ENCODE measurements at places on chromosomes 2 and 18.
A peak's percentile ranks its signal among the peaks of the same experiment; 100 is the strongest.

- DNase-seq, result no peak
Observed at GRCh38 chr2:121667618-121668017, 18.4 kb upstream of the CLASP1 start.

GRCh38 chr2:48066000-48066399 lies 159.7 kb upstream of the FBXO11 start:
- no peak for DNase-seq

- no peak for DNase-seq
Observed at GRCh38 chr2:226687641-226688253, 111.9 kb downstream of the IRS1 start.

- DNase-seq, result no peak
Observed at GRCh38 chr2:39693245-39693644, 27.5 kb downstream of the TMEM178A start.

- no peak for DNase-seq
Observed at GRCh38 chr2:71832844-71833243, 314.8 kb downstream of the CYP26B1 start.

DNA sequence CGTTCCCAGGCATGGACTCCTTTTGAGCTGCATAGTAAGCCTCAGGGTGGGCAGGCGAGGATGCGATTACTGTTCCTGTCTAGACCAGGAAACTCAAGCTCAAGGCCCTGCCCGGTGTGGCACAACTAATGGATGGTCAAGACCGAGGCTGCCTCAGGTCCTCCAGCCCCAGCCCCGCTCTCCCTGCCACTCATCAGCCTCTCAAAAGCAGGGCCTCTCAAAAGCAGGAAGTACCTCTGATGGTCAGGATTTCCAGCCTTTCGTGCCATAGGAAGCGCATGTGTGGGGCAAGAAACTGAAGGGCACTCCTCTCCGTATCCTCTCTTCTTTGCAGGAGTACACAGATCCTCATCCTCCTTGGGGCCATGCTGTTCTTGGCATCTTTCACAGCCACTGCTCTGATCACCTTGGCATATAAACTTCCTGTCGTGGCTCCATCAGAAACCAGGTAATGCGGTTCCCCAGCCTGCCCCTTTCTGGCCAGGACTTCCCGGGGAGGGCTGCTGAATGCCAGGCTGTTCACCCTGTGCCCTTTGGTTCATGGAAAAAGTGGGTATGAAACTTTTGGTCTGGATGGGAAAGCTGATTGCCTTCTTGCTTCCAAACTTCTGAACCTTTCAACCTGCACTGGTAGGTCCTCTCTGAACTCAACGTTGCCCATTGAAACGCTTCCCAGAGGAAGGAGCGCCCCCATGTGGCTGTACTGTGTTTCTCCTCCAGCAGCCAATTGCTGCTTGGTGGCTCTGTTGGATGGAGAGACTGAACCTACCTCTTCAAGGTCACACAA lies 82.8 kb upstream of the SEC11C start:
- DNase-seq, result peak; percentile 52

- DNase-seq, result no peak
Observed at GRCh38 chr2:103789381-103790095, 1027.7 kb downstream of the TMEM182 start.

DNA sequence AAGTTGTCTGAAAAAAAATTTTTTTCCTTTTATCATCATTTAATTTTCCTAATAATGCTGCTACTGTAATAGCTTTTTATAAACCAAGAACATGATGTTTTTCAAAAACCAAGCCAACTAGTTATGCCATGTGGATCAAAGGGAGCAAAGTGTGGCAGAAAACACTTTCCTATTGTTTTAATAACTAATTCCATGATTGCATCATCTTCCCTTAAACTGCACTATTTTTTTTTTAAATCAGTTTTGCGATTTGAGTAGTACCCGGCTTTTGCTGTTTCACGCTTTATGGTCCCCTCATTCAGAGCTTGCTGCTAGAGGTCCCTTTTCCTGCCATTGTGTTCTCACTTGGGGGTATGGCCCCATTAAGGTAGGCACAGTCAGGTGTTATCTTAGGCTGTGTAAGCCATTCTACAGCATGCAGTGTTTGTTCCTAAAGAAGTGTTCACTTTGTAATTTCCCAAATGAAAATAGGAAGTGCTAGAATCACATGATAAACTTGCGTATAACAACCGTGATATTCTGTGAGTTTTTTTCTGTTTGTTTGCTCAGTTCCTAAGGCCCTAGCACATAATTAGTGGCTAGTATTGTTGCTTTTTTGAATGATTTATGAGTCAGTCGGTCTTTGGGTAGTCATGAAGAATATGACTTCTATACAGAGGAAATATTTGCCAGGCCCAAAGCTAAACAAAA lies 225.8 kb downstream of the PTGR3 start:
- DNase-seq, result no peak

GRCh38 chr2:235008584-235009044 lies 56.8 kb downstream of the SH3BP4 start:
- DNase-seq, result no peak

- DNase-seq, result no peak
Observed at GRCh38 chr18:75249672-75250470, 39.3 kb downstream of the TSHZ1 start.

GRCh38 chr2:72431737-72432136 lies 284.1 kb upstream of the CYP26B1 start:
- DNase-seq, result no peak

DNA sequence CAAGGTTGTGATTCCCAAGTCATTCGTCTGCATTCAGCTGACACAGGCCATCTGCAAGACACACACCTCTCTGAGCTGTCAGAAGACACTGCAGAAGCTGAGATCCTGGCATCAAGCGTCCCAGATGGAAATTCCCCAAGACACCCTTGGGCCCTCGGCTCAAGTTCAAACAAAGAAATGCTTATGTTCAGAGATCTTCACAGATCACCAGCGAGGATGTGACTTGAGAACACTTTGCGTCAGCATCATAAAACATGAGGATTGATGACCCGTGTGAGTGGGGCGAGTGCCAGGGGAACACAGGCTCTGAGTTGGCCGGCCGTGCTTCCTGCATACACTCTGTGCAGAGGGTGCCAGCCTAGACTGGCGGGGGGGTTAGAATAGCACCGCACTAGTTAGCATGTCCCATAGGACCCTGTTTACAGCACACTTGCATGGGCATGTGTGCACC lies 36.8 kb downstream of the KCNIP3 start:
- no peak for DNase-seq

- DNase-seq, result no peak
Observed at GRCh38 chr18:28110924-28111323, 66.0 kb downstream of the CDH2 start.

DNA sequence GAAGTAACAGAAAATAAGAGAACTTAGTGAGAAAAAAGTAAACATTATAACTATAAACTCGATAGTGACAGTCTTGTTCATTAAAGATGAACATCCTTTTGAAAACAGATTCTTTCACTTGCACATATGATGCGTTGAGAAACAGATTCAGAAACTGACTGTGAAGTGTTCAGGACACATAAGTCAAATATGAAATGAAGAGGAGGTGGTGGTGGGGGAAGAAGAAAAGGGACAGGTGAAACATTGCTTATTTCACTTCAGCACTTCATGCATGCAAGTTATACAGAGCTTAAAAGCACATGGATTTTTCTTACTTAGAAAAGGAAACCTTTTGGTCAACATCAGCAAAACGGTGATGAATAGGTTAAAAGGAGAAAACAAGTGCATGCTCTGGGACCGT lies 42.5 kb downstream of the STAT4 start:
- DNase-seq, result no peak

DNA sequence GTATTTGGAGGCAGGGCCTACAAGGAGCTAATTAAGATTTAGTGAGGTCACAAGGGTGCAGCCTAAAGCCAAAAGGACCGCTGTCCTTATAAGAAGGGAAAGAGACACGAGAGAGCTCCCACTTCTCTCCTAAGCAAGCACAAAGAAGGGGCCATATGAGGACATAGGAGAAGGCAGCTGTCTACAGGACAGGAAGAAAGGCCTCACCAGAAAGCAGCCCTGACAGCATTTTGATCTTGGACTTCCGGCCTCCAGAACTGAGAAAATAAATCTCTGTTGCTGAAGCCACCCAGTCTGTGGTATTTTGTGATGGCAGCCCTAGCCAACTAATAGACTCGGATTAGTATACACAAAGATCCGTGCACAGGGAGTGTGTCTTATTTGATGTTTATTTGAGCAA lies 139.7 kb downstream of the B3GNT2 start:
- DNase-seq, result no peak

DNA sequence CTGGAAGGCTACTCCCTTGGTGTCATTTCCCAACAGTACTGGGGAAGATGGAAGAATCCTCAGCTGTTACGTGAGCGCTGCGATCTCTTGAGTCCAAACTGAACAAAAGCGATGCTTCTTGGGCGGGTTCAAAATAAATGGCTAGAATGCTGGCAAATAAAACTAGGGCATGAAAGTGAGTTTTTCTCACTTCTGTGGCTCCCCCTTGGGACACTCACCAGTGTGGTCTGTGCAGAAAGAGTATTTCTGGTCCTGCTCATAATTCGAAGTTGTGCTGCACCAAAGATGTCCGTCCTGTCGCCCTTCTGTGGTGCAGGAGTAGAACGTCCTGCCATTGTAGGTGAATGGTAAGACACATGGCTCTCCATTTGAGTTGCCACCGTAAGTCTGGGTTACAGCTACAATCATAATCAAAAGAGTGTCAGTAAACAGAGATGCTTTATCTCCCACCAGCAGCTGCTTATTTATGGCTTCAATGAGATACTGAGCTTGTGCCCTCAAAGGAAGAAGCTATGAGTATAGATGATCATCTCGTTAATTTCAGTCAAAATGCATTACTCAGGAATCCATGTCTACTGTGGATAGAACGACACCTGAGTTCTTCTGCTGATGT lies 11.8 kb downstream of the FN1 start:
- no peak for DNase-seq

GRCh38 chr2:108535357-108535631 lies 1.0 kb downstream of the LIMS1 start:
- DNase-seq, result no peak

DNA sequence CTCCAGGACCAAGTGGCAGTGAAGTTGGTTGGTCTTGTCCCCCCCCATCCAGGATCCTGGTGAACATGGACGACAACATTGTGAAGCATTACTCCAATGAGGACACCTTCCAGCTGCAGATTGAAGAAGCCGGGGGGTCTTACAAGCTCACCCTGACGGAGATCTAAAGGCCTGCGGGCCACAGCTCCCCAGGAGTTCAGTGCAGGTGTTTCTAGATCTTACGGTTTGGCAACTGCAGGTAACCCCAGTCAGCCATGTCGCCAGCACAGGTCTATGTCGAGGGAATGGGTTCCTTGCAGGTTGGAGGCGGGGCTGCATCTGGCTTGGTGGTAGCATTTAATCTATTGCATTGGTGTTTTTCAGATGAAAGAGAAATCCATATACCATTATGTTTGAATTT lies 42.8 kb upstream of the KLF11 start:
- DNase-seq, result no peak

DNA sequence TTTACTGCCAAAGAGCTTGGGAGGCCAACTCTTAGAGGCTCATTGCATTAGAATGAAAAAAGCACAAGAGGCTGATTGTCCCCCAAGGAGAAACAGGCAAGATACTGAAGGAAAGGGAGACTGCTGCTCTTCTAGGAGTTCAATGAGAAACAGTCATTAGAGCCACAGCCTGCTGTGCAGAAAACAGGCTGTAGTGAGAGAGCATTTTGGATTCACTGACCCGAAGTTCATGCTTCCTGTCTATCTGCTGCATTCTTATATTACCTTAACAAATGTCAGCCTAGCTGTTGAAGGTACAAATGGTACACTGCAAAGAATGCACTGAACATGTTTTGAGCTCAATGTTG lies 423.3 kb downstream of the SETBP1 start:
- DNase-seq, result no peak

DNA sequence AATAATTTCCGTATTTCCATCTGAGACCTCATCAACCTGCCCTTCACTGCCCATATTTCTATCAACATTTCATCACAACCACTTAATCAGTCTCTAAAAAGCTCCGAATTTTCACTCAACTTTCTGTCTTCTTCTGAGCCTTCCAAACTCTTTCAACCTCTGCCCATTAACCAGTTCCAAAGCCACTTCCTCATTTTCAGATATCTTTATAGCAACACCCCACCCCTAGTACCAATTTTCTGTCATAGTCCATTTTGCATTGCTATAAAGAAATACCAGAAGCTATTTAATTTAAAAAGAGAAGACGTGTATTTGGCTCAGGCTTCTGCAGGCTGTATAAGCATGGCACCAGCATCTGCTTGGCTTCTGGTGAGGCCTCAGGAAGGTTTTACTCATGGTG lies 107.0 kb downstream of the PTGR3 start:
- DNase-seq, result no peak

GRCh38 chr18:13382954-13383827 lies 164.6 kb downstream of the LDLRAD4 start:
- peak; percentile 47 for DNase-seq

- no peak for DNase-seq
Observed at GRCh38 chr18:56021136-56021808, 433.3 kb upstream of the TCF4 start.

- DNase-seq, result no peak
Observed at GRCh38 chr2:149733936-149734685, 146.5 kb upstream of the MMADHC start.

- no peak for DNase-seq
Observed at GRCh38 chr2:150595803-150596470, 108.5 kb upstream of the RND3 start.

DNA sequence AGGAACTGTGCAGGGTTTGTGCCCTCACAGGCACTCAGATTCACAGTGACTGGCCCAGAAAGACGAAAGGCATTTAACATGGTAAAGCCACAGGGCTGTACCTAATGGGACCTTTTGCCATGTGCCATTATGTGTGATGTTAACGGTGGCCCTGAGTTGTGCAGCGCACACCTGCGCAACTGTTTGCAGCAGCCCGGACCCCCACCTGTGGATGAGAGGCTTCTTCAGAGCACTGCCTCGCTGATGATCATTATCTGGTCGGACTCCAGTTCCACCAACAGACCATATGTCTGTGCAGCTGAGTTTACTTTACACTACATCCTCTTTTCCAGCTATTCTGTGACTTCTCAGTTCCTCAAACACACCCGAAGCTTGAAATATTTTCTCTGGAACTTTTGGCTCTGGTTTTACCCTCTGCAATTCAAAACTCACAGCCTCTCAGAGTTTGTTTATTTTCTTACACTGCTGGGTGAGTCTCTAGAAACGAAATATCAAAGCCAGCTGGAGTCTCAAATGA lies 35.6 kb upstream of the UBE2F start:
- no peak for DNase-seq

- DNase-seq, result no peak
Observed at GRCh38 chr2:209141142-209141541, 282.7 kb upstream of the MAP2 start.

All from activated T-cell treated with anti-CD3 and anti-CD28 coated beads, Interleukin-2, amount 50 U/mL, for 1 hour (primary cell).